ENCODE measurements at places on chromosomes 6 and 20. TPM values are rescaled to one million over a fixed set of nuclear protein-coding genes. Genes with fewer than 3 reads are reported as not detected.

DNA sequence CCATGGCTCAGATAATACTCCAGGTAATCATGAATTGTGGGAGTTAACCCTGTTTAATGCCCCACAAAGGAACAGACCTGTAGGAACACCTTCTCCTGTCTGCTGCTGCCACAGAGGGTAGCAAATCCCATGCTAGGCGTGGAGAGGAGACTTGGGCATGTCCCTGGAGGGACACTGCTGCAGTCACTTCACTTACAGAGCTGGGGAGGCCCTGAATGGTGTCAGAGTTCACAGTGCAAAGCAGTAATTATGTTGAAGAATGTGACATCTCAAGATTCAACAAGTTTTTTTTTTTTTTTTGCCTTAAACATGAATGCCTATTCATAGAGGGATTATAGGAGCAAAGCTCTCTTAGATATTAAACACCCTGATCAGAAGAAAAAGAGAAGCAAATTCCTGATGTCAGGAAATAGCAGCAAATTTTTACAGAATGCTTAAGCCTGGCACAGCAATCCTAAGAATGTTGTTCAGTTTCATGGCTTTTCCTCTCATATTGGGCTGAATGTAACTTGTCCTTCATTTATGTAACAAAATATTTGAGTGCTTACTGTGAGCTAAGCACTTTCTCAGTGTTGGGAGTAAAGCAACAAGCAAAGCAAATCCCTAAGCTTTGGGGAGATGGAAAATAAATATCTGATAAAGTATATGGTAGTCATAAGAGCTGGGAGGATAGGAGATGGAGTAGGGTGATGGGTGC lies 45.0 kb downstream of the CARMIL1 start:
- DNase-seq: no peak

GRCh38 chr6:14620522-14620921 lies 502.9 kb downstream of the CD83 start:
- DNase-seq: no peak

GRCh38 chr20:36238760-36239159 lies 2.5 kb downstream of the AAR2 start:
- no peak for DNase-seq

GRCh38 chr6:43248791-43249190 lies 5.5 kb downstream of the TTBK1 start:
- DNase-seq: no peak

- DNase-seq: no peak
Measured at GRCh38 chr6:3893487-3893886, 44.3 kb downstream of the FAM50B start.

DNA sequence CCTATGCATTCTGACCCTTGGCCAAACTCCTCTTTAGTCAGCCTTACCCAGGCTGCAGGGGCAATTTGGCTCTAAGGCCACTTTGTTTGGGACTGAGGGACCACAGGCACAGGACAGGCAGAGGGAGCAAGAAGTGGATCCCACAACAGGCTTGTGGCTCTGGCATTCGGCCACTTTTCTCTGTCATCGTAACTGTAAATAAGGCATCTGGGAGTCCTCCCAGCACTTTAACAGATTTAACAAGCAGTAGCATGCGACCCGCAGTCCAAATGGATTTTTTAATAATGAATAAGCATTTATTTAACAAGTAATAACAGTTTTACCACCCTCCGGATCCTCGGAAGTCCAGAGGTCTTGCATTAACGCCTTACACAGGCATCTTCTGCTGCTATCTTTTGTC lies 16.1 kb upstream of the CDH22 start:
- DNase-seq: no peak

GRCh38 chr6:32742374-32742773 lies 1.2 kb downstream of the HLA-DQA2 start:
- DNase-seq: no peak

GRCh38 chr20:57581202-57582028 lies 20.5 kb downstream of the PCK1 start:
- DNase-seq: no peak

DNA sequence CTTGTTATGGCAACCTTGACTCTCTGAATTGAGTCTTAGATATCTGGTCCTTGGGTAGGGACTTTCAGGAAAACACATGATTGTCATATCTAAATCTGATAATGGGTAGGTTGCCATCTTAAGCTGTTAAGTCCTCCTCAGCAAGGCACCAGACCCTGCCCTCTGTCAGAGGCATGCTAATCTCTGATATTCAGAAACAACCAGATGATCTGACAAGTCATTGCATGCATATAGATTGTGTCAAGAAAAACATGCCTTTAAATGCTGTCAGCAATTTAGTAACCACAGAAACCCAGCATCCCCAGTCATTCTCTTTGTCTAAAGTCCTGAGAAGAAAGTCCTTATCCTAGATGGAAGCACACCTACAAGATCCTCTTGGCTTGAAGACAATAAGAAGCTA lies 149.1 kb downstream of the EDN1 start:
- no peak for DNase-seq

CCDC170 gene
- 0.05 TPM for polyA plus RNA-seq

Data from A549 (cell line).